ENCODE measurements at places on chromosomes 6 and 20. TPM values are rescaled to one million over a fixed set of nuclear protein-coding genes. Genes with fewer than 3 reads are reported as not detected.
A peak's percentile ranks its signal among the peaks of the same experiment; 100 is the strongest.

GRCh38 chr6:52335576-52335975, 26.4 kb upstream of the PAQR8 start:
- no peaks in the 10 kb centered on the region for H3K27me3 ChIP-seq
- H3K4me3 ChIP-seq, result no peak overlapping the region
- peaks cover 23% of the 10 kb centered on the region for H3K4me1 ChIP-seq
- no peaks in the 10 kb centered on the region for H3K36me3 ChIP-seq

- no peak overlapping the region for H3K27ac ChIP-seq
- no peaks in the 10 kb centered on the region for H3K27me3 ChIP-seq
- no peak overlapping the region for H3K4me3 ChIP-seq
- no peaks in the 10 kb centered on the region for H3K36me3 ChIP-seq
- DNase-seq, result no peak
These were observed 811.2 kb downstream of the MAFB start for GRCh38 chr20:39877788-39878187.

- H3K27me3 ChIP-seq, result no peaks in the 10 kb centered on the region
- no peaks in the 10 kb centered on the region for H3K4me1 ChIP-seq
- H3K27ac ChIP-seq, result no peak overlapping the region
- no peak for DNase-seq
- H3K4me3 ChIP-seq, result no peak overlapping the region
These were observed 25.4 kb downstream of the DOP1A start for GRCh38 chr6:83092756-83093399.

DNA sequence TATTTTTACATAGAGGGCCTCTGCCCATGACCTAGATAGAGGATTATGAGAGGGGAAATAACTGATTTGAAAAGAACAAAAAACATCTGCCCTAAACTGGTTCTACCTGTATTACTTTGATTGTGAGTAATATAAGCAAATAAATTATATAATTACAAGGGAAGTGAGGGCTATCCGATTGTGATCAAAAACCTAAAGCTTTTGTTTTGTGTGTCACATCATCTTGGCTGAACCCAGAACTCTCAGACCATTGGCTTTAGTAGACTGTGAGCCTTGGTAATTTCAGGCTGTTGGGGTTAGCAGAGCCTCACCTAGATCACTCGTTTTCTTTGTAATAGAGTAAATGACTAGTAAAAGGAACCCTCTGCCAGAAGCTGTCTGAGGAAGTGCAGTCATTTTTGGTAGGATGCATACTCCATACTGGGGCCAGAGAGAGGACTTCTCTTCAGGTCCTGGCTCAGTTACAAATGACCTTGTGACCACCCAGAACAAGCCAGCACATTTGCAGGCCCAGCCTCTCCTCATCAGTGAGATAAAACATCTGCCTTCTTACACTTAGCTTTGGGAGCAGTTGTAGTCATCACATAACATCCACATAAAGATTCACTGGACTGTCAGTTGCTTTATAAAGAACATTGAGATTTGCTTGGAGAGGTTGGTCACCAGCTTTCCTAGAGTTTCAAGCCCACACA, 13.5 kb downstream of the STK35 start:
- H3K4me3 ChIP-seq, result no peak overlapping the region
- H3K27me3 ChIP-seq, result no peaks in the 10 kb centered on the region
- no peak for DNase-seq
- peaks cover 6% of the 10 kb centered on the region for H3K4me1 ChIP-seq

DNA sequence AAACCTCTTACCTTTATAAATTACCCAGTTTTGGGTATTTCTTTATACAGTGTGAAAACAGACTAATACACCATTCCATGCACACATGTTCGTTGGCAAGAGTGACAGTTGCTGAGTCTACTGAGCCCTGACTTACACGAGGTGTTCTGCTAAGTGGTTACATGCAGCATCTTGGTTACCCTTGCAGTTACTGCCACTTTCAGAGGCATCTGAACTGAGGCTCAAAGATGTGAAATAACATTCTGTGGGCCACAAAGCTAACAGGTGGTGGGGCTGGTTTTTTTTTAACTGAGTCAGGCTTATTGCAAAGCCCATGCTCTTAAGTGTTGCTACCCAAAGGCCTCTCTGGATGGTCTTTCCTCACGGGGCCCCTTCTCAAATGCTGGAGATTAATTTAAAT, 54.4 kb upstream of the GTSF1L start:
- H3K4me3 ChIP-seq, result no peak overlapping the region
- H3K27ac ChIP-seq, result no peak overlapping the region
- no peak for DNase-seq
- H3K27me3 ChIP-seq, result no peaks in the 10 kb centered on the region
- no peaks in the 10 kb centered on the region for H3K4me1 ChIP-seq

DNA sequence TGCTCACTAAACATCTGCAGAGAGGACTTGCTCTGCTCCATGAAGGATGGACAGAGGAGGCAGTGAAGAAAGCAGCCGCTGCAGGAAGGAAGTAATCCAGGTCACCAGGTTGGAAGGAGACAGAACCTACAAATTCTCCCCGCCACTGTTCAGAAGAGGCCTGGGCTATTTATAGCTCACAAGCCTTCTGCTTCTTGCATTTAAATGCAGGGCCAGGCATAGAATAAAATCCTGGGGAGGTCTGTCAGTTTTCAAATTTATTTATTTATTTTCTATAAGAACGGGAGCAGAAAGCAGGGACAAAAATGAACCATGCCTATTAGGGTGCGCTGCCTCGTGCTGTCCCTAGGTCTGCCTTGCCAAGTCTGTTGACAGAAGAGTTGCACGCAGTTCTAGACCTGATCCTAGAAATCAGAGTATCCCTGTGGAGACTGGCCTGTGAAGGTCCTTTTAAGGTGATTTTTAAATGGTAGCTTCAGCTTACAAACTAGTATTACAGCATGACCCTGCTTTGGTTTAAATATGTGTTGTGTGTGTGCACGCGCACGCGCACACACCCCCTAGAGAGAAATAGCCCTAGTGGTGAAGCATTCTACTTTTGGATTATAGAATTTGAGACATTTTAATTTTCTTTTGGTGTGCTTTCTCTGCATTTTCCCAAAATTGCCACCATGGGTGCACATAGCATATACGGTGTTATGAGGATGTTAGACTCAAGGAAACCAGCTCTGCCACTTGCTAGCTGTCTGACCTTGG, 19.5 kb downstream of the RIMS4 start:
- no peak overlapping the region for H3K27ac ChIP-seq
- no peak overlapping the region for H3K4me3 ChIP-seq
- no peaks in the 10 kb centered on the region for H3K27me3 ChIP-seq
- H3K4me1 ChIP-seq, result no peaks in the 10 kb centered on the region

DNA sequence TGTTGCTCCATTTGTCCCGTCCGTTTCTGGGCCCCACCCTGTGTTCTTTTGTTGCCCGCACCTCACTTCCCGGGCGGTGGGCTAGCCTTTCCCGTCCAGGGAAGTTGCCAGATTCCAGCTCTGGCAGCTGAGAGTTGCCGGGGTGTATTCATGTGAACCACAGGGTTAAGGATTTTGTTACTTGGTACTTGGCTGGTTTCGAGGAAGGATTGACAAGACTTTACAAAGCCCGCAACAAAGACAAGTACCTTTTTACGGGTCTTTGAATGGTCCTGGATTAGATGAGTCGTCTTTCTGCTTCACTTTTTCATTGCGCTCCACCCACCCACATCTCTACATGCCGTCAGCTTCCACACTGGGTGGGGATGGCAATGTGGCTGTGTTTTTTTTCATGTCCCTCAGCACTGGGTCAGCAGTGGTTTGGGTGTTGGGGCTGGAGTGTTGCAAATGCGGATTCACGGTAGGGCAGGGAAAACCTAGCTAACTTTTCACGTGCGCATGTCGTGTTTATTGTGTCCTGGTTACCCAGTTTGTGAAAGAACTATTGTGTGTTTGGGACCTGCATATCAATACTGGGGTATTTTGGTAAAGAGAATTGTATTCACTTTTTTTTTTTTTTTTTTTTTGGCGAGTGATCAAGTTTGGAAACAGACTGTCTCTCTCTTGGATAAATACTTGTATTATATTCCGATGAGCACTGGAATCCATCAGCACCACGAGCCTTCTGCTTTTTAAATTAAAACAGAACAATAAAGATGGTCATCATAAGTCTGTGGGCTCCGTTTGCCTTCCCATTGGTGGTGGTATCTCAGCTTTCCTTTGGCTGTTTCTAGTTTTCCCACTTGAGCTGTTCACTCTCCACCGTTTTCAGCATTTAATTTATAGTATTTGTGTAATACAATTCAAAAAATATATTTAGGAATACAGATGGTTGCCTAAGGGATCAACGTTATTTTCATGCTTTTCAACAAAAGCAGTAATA, 1.2 kb downstream of the DUSP22 start:
- DNase-seq, result no peak
- peaks cover 7% of the 10 kb centered on the region for H3K27me3 ChIP-seq
- H3K36me3 ChIP-seq, result no peaks in the 10 kb centered on the region
- H3K27ac ChIP-seq, result peak overlapping the region; percentile 98

- DNase-seq, result no peak
- no peak overlapping the region for H3K4me3 ChIP-seq
- no peaks in the 10 kb centered on the region for H3K36me3 ChIP-seq
- H3K4me1 ChIP-seq, result no peaks in the 10 kb centered on the region
- no peak overlapping the region for H3K27ac ChIP-seq
- no peaks in the 10 kb centered on the region for H3K27me3 ChIP-seq
These were observed 263.4 kb downstream of the CDC5L start for GRCh38 chr6:44650947-44651346.

DNA sequence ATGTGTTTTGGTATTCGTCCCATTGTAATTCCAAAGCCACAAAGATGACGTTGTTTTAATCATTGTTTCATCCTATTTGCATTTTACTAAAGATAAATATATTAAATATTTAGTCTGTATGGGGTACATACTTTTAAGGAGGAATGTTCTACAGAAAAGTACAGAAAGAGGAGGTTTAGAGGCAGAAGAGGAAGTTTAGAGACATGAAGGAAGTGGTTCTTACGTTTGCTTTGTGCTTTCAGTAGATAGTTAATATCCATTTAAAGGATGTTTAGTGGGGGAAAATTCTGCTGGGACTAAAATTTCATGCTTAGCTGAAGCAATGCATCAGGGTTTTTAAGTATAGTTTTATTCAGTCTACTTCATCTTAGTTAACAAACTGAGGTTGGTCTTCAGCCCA, 116.6 kb downstream of the CRYBG1 start:
- H3K27me3 ChIP-seq, result no peaks in the 10 kb centered on the region
- peaks cover 4% of the 10 kb centered on the region for H3K4me1 ChIP-seq
- DNase-seq, result no peak
- no peaks in the 10 kb centered on the region for H3K36me3 ChIP-seq

GRCh38 chr6:55047451-55048044, 126.8 kb upstream of the HCRTR2 start:
- H3K4me1 ChIP-seq, result no peaks in the 10 kb centered on the region
- no peak overlapping the region for H3K27ac ChIP-seq
- H3K27me3 ChIP-seq, result no peaks in the 10 kb centered on the region

DNA sequence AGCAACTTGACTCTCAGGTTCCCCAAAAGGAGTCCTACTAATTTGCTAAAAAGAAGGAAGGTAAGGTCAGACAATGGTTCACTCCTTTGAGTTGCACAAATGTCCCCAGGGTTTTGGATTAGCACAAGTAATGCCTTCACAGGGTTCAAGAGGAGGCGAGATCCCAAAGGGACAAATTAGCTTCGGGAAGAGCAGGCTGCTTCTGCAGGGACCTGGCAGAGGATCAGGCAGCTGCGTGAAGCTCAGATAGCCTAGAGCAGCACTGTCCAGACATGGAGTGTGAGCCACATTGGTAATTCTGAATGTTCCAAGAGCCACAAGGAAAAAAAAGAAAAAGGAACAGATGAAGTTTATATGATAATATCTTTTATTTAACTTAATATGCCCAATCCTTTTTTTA, 115.4 kb downstream of the CFAP61 start:
- no peaks in the 10 kb centered on the region for H3K27me3 ChIP-seq
- no peaks in the 10 kb centered on the region for H3K4me1 ChIP-seq
- no peak overlapping the region for H3K4me3 ChIP-seq
- H3K27ac ChIP-seq, result no peak overlapping the region
- H3K36me3 ChIP-seq, result no peaks in the 10 kb centered on the region

DNA sequence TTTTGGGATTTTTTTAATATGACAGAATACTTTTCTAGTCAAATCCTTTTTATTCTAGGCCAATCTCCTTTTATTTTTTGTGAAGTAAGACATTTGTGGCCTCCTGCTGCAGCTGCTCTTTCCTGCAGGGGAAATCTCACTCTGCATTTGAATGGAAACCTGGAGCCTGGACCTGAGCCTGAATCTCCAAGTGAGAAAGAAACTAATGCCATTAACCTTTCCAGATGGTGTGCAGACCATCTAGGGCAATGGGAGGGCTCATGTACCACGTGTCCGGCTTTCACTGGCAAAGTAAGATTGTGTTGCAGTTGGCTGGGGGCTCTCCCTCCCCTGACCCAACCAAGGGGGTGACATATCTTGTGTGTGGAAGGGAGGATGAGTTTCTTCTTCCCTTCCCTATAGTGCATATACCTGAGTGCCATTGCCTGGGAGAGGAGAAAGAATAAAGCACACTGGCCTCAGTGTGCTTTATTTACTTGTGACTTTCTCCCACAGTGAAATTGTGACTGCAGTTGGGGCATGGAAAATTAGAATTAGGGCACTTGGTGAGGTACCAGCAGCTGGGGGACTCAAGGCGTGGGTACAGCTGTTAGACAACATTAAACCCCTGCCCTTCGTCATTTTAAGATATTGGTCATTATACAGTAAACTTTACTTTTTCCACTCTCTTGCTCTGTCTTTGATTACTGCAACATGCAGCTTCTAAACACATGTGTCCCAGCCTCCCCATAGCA, 159.8 kb upstream of the RIN2 start:
- no peak overlapping the region for H3K27ac ChIP-seq
- no peak overlapping the region for H3K4me3 ChIP-seq
- no peaks in the 10 kb centered on the region for H3K27me3 ChIP-seq

GRCh38 chr6:131161987-131162386, 26.7 kb downstream of the AKAP7 start:
- no peak for DNase-seq
- H3K27ac ChIP-seq, result no peak overlapping the region
- H3K36me3 ChIP-seq, result no peaks in the 10 kb centered on the region

DNA sequence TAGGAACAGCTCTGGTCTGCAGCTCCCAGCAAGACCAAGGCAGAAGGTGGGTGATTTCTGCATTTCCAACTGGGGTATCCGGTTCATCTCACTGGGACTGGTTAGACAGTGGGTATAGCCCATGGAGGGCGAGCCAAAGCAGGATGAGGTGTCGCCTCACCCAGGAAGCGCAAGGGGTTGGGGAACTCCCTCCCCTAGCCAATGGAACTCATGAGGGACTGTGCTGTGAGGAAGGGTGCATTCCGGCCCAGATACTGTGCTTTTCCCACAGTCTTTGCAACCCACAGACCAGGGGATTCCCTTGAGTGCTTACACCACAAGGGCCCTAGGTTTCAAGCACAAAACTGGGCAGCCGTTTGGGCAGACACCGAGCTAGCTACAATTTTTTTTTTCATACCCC, 21.8 kb downstream of the HDDC2 start:
- H3K27me3 ChIP-seq, result no peaks in the 10 kb centered on the region
- H3K36me3 ChIP-seq, result peaks cover 38% of the 10 kb centered on the region
- H3K4me1 ChIP-seq, result no peaks in the 10 kb centered on the region
- no peak overlapping the region for H3K27ac ChIP-seq
- DNase-seq, result no peak

Gene PAK5
- 0.19 TPM for total RNA-seq

Gene SLC22A23
- total RNA-seq, result 7.0 TPM

Gene ZBP1
- total RNA-seq, result 2.0 TPM

Gene DEFB124
- not detected for total RNA-seq

Gene DZANK1
- 1.0 TPM for total RNA-seq

Gene PPP1R14C
- 0.42 TPM for total RNA-seq
